ENCODE measurements at places on chromosomes 6 and 20.

DNA sequence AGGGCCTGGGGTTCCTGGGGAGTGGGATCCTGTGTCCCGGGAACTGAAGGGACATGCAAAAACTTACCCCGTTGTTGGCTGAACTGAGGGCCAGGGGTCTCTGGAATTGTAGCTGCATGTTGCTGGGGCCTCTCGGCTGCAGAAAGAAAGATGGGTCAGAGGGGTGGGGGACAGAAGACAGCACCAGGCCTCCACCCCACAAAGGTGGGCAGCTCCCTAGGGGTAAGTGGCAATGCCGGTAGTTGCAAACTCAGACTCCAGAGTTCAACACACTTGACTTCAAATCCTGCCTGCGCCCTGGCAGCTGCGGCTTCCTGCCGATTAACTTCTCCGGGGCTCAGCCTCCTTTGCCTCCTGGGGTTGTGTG is 4.8 kb downstream of the ZBP1 start:
- no peak for DNase-seq

DNA sequence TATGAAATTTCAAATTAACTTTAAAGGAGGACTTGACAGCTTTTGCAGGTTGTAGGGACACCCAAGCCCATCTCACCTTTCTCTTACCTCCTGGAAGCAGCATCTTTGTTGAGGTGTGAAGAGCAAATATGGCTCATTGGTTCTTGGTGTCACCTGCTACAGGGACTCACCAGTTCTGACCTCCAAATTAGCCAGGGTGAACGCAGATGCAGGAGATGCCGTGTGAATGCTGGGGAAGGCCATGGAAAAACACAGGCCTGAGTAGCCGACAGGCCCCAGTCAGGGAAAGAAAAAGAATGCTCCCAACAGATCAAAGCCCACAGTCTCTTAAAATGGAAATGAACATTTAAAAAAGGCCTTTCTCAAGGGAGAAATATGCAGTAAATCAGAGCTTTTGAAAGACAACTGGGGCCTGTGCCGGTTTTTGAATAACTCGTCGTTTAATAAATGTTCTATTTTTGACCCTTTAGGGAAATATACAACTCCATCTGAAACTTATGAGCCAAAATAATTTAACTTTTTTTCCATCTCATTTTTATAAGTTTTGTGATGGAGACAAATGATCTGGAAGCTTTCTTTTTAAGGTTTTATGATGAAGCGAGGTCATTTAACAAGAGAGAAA is 167.5 kb downstream of the CD83 start:
- no peak for DNase-seq

- no peak for DNase-seq
Measured at GRCh38 chr6:39143238-39143930, 28.4 kb upstream of the SAYSD1 start.

GRCh38 chr6:76615395-76615794 is 542.9 kb upstream of the IMPG1 start:
- no peak for DNase-seq

DNA sequence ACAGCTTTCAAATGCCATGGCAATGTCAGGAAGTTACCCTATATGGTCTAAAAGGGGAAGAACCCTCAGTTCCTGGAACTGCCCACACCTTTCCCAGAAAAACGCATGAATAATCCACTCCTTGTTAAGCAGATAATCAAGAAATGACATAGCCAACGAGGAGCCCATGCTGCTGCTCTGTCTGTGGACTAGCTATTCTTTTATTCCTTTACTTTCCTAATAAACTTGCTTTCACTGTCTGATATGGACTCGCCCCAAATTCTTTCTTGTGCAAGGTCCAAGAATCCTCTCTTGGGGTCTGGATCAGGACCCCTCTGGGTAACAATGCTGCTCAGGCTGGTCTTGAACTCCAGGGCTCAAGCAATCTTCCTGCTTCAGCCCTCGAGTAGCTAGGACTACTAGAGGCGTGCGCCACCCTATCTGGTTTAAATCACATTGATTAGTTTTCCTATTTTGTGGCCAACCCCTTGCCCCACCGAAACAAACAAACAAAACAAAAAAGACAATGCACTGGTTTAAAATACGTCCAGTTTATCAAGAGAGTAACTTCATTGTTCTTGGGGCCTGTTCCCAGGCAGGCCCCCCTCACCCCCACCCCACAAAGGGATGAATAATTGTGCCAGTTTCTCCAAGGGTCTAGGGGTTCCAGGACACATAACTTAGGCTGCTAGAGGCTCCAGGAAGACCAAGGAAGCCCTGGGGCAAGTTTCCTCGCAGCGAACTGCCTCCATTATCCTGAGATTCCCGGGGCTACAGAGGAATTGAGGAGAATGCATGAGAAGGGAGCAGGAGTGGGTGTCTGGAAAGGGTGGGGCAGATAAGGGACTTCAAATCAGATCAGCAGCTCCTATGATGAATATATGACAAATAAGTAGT is 10.1 kb upstream of the AKAP12 start:
- DNase-seq, result no peak

GRCh38 chr20:34954904-34955230 is 739 bp downstream of the GSS start:
- DNase-seq, result no peak

GRCh38 chr6:125842091-125842626 is 51.4 kb downstream of the NCOA7 start:
- DNase-seq, result no peak
